ENCODE measurements at places on chromosomes 3 and 15.

GRCh38 chr15:60299452-60300047 lies 98.2 kb downstream of the ANXA2 start:
- no peak for DNase-seq

DNA sequence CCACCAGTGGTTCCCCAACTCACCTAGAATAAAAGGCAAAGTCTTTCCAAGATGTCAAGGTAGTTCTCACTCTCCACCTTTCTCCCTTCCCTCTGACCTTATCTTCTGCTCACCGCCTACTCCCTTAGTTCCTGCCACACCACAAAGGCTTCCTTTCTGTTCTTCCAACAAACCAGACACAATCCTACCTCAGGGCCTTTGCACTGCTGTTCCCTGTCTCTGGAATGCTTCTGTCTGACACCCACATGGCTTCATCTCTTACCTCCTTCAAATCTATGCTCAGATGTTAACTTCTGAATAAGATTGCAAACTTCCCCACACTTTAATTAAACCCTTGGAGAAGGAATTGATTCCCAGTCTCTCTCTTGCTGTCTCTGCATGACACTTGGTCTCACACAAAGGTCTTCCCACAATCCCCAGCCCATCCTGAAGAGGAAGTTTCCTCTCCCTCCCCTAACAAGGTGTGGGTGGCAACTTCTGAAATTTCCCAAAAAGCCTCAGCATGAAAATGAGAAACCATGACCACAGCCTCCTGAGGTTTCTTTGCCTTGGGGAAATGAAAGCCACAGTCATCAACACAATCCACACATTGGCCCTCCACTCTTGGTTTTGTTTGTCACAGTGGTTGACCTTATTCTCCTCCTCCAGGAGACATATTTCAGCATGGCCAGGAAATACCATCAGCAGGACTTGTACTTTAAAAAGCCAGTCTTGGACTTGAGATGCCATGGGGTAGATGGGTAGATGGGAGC lies 3.0 kb upstream of the RYK start:
- no peak for DNase-seq

- no peak for DNase-seq
Observed at GRCh38 chr3:63824309-63824708, 5.2 kb downstream of the C3orf49 start.

- DNase-seq: no peak
Observed at GRCh38 chr3:51538115-51538458, 432 bp upstream of the RAD54L2 start.

DNA sequence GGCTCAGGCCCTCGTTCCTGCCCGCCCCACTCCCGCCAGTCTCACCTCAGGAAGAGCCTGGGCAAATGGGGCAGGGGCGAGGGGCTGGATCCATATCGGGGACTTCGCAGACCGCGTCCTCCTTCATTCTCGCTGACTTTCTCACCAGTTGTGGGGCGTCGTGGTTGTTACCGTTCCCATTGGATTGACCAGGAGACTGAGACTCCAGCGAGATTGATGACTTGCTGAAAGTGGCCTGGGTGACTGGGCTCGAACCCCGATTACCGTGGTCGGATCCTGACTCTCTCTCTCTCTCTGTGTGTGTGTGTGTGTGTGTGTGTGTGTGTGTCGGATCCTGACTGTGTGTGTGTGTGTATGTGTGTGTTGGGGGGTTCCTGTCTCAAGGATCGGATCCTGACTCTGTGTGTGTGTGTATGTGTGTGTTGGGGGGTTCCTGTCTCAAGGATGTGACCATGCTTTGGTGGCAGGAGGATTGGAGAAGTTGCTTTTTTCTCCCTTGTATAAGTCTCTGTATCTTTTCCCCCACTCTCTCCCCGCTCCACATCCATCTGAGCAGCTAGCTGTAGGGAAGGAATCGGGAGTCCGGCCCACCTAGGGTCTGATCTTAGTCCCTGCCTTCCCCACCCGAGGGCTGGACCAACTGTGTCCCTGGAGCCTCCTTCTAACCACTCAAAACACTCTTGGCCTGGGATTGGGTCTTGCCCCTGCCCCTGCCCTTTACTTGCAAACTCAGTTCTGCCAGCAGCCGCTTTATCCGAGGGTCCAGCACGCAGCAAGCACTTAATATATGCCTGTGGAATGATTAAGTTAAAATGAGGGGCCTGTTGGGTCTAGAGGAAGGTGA lies 603 bp downstream of the PLEKHO2 start:
- DNase-seq: no peak

GRCh38 chr15:39504808-39505207 lies 76.1 kb upstream of the THBS1 start:
- no peak for DNase-seq

DNA sequence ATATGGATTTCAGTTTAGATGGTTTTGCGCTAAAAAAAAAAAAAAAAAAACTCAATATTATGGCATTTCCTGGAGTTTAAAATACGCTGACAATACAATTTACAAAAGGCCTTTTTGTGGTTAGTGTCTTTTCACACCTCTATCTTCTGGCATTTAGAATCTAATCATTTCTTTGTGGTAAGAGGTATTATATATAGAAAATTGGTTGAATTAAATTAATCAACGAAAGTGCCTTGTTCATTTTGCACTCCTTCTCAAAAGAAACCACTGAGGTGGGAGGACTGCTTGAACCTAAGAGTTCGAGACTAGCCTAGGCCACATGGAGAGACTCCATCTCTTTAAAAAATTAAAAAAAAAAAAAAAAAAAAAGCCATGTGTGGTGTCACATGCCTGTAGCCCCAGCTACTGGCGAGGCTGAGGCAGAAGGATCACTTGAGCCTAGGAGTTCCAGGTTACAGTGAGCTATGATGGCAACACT lies 90.0 kb upstream of the ICE2 start:
- no peak for DNase-seq

DNA sequence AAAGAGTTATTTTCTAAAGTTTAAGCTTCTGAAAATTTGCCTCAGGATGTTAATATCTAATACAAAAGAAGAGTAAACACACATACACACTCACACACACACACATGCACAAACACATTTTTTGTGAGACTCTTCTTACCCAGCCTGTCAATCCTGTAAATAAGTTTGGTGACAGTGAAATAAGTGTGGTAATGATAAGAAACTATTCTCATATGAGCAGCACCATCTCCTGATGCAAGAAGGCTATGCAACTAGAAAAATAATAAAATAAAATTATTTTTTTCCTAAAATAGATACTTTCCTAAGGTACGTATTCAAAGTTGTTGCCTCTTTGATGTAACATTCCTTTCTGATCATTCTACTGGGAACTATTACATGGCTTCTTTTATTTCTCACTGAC lies 155.1 kb downstream of the MECOM start:
- no peak for DNase-seq

- DNase-seq: no peak
Observed at GRCh38 chr3:177314897-177315296, 117.6 kb upstream of the TBL1XR1 start.
